ENCODE measurements at places on chromosomes 4 and X.

- DNase-seq: no peak
Observed at GRCh38 chr4:52126966-52127365, 75.9 kb downstream of the SPATA18 start.

GRCh38 chrX:13081395-13082205 is 37.2 kb upstream of the FAM9C start:
- peak; percentile 13 for DNase-seq

DNA sequence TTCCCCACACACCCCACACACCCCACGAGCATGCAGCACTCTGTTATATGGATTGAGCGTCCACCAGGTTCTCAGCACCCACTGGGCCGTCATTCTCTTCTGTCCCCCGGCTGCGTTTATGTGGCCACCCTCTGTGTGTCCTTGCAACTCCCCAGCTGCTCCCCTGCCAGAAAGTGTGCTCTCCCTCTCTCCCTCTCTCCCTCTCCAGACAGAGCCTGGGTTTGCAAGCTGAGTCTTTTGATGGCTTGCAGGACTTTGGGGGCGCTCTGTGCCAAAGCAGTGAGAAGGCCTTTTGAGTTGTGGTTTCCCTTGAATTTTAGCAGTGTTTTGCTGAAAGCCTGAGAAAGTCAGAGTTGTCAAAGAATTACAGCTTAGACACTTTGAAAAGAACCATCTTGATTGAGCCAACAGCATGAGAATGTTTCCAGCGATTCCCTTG is 173.5 kb downstream of the DCLK2 start:
- DNase-seq: no peak

GRCh38 chr4:83574247-83574646 is 38.3 kb downstream of the GPAT3 start:
- DNase-seq: no peak

DNA sequence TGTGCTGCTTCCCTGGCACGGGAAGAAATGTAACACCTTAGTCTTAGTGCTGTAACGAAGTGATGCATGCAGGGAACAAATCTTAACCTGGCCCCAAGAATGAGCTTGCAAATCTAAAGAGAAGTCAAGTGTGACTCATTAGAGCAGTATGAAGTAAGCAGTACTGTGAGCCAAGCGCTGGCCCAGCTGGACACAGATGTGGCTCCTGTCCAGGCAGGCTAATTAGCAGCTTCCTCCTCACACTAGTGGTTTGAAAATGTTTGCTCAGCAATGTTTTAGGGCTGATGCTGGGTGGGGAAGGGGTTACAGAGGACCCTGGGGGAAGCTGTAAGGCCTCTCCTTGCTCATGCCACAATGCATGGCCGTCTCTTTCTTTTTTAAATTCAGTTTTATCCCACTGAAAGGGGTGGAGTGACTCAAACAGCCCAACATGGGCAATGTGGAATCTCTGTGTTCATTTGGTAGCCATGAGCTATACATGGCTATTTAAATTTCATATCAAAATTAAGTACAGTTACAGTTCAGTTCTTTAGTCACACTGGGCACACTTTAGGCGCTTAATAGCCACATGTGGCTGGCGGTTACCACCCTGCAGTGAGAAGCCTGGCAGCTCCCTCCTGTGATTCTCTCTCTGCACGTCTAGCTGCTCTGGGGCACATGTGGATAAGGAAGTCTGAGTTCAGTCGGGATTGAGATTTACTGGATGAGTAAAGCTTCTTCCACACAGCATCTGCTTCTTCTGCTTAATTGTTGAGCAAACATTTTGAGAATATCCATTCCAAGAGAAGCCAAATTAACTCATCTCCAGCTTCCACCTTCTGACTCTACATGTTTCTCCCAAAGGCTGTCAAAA is 48.8 kb downstream of the MAP7D2 start:
- DNase-seq: no peak

DNA sequence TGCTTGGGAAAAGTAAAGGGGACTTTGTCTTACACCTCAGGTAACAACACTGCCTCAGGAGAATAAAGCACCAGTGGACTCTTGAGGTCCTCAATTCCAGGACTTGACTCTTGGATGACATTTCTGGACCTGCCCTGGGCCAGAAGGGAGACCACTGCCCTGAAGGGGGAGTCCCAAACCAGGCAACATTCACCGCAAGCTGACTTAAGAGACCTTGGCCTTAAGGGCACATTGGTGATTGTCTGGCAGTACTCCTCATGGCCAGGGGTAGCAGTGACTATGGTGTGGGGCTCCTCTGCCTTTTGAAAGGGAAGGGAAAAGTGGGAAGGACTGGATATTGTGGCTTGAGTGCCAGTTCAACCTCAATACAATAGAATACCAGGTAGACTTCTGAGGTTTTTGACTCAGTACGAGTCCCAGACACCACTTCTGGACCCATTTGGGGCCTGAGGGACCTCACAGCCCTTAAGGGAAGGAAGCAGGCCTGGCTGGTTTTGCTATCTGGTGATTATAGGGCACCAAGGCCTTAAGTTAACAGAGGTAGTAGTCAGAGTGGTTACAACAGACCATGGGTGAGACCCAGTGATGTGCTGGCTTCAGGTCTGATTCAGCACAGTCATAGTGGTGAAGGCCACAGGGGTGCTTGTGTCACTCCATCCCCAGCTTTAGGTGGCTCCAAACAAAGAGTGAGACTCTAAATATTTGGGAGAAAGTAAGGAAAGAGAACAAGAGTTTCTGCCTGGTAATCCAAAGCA is 121.2 kb upstream of the TET2 start:
- DNase-seq: no peak

Data from hematopoietic multipotent progenitor cell treated with erythropoietin and hydrocortisone succinate and interleukin-3 and kit ligand, for 8 days (in vitro differentiated cells).